ENCODE measurements at places on chromosomes 2 and 18.

- peak; percentile 72 for DNase-seq
Measured at GRCh38 chr2:136378712-136379595, 261.0 kb upstream of the CXCR4 start.

DNA sequence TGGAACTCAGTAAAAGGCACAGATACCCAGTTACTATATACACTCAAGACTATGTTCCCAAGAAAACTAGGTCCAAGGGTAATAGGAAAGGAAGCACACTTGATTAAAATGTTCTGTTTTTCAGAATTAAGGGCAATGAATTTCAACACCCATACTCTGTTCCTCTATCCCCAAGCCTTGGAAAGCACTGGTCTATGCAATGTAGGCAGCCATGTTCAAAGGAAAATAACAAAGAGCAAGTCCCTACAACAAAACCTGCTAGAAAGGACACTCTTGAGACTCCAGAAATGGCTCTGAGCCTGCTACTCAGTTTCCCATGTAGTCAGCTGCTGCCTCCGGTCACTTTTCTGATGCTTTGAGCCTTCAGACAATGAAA lies 6.8 kb downstream of the CYB5A start:
- DNase-seq: no peak

- DNase-seq: no peak
Measured at GRCh38 chr2:221969087-221969829, 329.5 kb downstream of the PAX3 start.

- DNase-seq: no peak
Measured at GRCh38 chr2:111138839-111139238, 18.1 kb downstream of the BCL2L11 start.

DNA sequence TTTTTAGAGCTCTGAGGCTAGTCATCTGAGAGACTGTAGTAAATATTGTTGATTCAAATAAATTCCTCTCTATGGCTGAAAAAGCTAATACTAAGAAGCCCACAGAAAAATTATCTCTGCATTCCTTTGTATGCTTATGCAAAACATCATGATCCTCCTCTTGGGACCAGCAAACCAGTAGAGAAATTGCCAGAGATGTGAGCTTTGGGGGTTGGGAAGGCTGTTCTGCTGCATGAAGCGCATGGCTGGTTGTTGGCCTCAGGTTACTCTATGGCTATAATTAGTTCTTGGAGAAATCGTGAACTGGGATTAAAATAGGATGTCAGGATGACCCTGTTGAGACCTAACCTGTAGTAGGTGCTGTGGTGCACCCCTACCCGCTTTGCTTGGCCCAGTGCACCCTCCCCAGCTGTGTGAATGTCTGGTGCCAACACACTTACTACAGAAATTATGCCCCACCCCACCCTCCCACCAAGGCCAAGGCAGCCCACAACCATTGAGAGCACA lies 35.5 kb upstream of the C1D start:
- no peak for DNase-seq

GRCh38 chr2:229446350-229446749 lies 175.3 kb upstream of the PID1 start:
- DNase-seq: no peak

DNA sequence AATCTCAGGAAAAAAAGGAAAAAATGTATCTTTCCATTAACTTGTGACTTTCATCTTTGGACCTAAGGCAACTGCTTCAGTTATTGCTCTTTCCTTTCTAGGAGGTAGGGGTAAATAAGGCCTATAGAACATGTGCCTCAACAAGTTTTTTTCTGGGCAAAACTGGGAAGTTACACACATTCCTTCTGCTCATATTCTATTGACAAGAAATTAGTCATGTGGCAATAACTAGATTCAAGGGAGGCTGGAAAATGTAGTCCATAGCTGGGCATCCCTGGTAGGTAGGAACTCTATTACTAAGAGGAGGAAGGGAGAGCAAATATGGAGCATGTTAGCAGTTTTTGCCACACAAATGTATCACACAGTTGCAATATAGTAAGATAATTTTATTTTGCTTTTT lies 37.7 kb upstream of the NEMP2 start:
- DNase-seq: no peak

DNA sequence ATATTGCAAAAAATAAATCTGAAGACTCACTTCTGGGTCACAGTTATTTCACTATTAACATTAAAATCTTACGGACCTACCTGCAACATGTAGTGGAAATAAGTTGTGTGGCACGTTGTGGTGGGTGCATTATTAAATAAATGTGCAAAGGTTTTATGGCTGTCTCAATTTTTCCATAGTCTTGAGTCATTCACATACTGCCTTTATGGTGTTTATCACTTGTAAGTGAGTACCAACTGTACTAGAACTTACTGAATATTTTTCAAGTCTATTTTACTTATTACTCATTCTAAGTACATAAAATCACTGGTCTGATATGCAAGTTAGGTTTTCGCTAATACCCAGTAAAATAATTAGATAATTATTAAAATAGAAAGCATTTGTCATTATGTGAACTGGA lies 47.6 kb upstream of the SLC30A6 start:
- DNase-seq: no peak

DNA sequence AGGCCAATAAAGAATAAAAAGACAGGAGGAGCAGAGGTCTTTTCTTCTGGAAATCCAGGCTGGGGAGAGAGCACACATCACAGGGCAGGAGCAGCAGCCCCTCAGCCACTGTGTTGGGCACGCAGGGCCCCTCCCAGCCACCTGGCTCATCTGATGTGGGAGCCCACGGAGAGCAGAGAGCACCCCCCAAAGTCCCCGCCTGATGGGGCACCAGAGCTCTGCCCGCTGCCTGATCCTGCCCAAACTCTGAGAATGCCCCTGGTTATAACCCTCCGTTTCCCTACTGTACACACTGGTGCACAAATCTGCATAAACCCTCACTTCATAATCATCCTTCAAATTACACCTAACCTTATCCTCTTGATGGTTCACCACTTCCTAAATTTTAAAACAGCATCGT lies 111.3 kb downstream of the HDAC4 start:
- no peak for DNase-seq

DNA sequence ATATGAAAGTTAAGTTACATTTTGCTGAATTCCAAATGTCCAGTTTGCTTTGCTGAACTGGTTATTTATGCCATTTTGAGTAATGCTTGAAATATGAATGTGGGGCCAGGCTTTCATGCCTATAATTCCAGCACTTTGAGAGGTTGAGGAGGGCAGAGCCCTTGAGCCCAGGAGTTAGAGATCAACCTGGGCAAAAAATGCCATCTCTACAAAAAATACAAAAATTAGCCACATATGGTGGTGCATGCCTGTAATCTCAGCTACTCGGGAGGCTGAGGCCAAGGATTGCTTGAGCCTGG lies 101.2 kb upstream of the ITGA6 start:
- DNase-seq: no peak

- peak; percentile 67 for DNase-seq
Measured at GRCh38 chr18:45874491-45875184, 49.2 kb downstream of the SIGLEC15 start.

DNA sequence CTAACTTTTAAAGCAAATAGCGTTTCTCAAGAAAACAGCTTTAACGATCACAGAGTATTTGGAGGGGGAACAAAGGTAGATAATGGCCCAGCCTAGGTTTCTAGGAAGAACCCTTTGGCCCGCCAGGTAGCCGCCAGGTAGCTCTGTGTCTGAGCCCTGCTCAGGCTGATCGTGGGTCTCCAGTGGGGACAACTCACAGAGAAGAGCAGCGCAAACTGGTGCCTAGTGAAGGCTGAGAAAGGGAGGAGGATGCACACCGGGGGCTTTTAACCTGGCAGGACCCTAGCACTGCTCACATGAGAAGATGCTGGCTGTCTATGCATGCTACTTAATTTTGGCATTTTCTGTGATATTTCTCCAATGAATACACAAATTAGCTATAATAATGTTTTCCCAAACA lies 5.8 kb downstream of the NGEF start:
- DNase-seq: no peak

DNA sequence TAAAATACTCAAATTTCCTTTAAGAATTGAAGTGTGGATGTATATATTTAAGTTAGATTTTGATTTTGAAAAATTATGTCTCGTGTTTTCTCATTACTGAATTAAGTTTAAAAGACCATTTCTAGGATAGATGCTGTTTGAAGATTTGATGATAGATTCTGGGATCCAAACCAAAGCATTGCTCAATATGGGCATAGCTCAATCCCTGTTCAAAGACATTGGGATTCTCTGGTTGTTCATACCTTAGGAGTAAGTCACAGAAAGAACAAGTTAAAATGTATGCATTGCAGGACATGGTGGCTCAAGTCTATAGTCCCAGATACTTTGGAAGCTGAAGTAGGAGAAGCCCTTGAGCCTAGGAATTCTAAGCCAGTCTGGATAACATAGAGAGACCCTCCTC lies 622.3 kb downstream of the ADCYAP1 start:
- DNase-seq: no peak

DNA sequence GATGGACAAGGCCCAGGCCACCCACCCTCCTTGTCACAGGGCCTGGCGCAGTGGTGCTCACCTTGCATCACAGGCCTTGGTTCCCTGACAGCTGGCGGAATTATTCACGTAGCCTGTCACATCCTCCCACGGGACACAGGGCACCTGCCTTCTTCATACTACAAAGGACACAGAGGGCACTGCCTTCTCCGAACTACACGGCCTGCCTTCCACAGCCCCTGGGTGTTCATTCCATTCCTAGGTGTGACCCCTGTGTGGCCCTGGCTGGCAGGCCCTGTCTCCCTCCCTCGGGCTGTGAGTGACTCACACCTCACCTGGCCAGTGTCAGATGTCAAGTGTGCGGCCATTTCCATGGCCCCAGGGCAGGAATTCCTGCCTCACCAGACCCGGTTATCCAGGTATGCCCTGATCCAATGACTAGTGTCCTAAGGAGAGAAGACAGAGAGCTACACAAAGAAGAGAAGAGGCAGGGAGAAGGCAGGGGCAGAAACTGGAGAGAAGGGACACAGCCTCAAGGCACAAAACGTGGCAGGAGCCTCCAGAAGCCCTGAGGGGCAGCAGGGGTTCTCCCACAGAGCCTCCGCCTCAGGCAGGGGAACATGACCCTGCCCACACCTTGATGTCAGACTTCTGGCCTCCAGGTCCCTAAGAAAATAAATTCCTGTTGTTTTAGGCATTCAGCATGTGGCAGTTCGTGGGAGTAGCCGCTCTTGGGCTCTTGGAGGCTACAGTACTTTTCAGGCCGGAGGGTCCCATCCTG lies 43.4 kb downstream of the MBP start:
- no peak for DNase-seq

Data from stimulated activated CD4-positive, alpha-beta T cell treated with anti-CD3 and anti-CD28 coated beads, Interleukin-12 subunit alpha, Interleukin-12 subunit beta, amount 100 ng/mL, for 48 hours (primary cell).